ENCODE measurements at places on chromosomes 7 and 10.

- DNase-seq = no peak
Measured at GRCh38 chr10:59678884-59679301, 30.8 kb downstream of the SLC16A9 start.

GRCh38 chr10:66466622-66467021 lies 459.2 kb upstream of the LRRTM3 start:
- no peak for DNase-seq

GRCh38 chr10:79130846-79131245 lies 62.1 kb downstream of the ZMIZ1 start:
- DNase-seq = no peak

DNA sequence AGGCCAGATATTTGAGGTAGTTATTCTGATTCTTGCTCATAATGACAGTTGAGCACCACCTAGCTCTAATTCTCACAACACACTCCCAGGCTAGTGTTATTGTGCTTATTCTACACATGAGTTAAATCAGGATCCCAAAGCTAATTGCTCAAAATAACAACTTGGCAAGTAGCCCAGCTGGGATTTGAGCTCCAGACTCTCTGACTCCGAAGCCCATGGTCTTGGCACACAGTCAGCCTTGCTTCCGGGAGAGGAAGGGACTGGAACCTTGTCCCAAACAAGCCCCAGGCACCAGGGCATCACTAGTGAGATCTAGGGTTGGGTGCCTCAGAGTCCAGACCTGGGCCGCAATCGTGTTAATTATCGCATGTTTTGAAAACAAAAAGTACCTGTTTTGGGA lies 101.4 kb downstream of the GPAM start:
- DNase-seq = peak; percentile 41

GRCh38 chr10:117477961-117478670 lies 64.4 kb upstream of the EMX2 start:
- no peak for DNase-seq

GRCh38 chr10:113267619-113268562 lies 285.0 kb upstream of the HABP2 start:
- no peak for DNase-seq

GRCh38 chr7:77415476-77415822 lies 700 bp downstream of the GSAP start:
- peak; percentile 25 for DNase-seq

DNA sequence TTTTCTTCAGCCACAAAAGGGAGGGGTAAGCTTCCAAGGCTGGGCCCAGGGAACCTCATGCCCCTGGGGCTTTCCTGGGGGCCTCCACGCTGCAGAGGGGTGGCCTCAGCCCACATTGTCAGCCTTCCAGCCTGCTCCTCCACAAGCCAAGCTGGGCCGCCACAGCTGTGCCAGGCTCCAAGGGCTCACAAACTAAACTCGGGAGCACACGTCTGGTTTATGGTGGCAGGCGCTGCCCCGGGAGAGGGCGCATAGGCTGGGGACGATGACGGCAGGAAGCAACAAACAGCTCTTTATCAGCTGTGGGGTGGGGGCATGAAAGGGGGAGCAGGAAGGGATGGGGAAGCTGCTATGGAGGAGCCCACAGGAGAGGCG lies 6.3 kb upstream of the CDH23 start:
- DNase-seq = no peak

All from renal cortex interstitium (tissue), 15 donors.